ENCODE measurements at places on chromosomes 2 and 18. TPM values are rescaled to one million over a fixed set of nuclear protein-coding genes. Genes with fewer than 3 reads are reported as not detected.

GRCh38 chr2:159179096-159179495 is 107.4 kb downstream of the WDSUB1 start:
- DNase-seq = no peak

- no peak for DNase-seq
These were observed 5.0 kb downstream of the ARL4C start for GRCh38 chr2:234491897-234492296.

GRCh38 chr2:118846442-118846952 is 951 bp downstream of the EN1 start:
- DNase-seq = no peak

GRCh38 chr18:61329398-61329797 is 3.8 kb upstream of the CDH20 start:
- no peak for DNase-seq

- DNase-seq = no peak
These were observed 99.4 kb downstream of the NEB start for GRCh38 chr2:151634736-151635467.

- no peak for DNase-seq
These were observed 2.1 kb downstream of the NEURL3 start for GRCh38 chr2:96502891-96503636.

DNA sequence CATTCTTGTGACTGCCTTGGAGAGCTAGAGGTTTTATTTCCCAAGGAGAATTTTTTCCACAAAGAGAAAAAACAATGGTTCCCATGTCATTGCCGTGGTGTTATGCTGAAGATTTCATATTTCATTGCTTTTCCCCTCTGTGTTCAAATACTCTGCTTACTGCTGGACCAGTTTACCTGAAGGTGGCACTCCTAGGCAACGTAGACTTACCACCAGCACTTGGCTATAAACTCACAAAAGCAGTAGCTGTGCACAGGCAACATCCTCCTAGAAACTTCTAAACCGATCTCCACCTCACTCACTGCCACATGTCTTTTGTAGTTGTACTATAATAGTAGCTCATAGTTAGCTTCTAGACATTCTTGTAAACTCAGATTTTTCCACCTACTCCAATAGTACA is 1319.7 kb upstream of the CRIM1 start:
- no peak for DNase-seq

- no peak for DNase-seq
These were observed 183.0 kb upstream of the CYP26B1 start for GRCh38 chr2:72330652-72331051.

The IFT172 gene
- polyA plus RNA-seq = 39.4 TPM

The MATN3 gene
- polyA plus RNA-seq = 3.4 TPM

The ZDBF2 gene
- 9.9 TPM for polyA plus RNA-seq

The ARPC2 gene
- 234 TPM for polyA plus RNA-seq

The HNRNPA3 gene
- polyA plus RNA-seq = 695 TPM

The ZNF396 gene
- polyA plus RNA-seq = 7.4 TPM
